Hindlimb muscle (tissue), 1 donor: ENCODE measurements at places on chromosomes 4 and X. TPM values are rescaled to one million over a fixed set of nuclear protein-coding genes. Genes with fewer than 3 reads are reported as not detected.
A peak's percentile ranks its signal among the peaks of the same experiment; 100 is the strongest.

The CCDC160 gene
- 0.35 TPM for polyA plus RNA-seq

The SCFD2 gene
- 10.3 TPM for polyA plus RNA-seq

The CD40LG gene
- not detected for polyA plus RNA-seq

The TRMT10A gene
- polyA plus RNA-seq, result 9.4 TPM

GRCh38 chr4:166091912-166092510 lies 219.0 kb downstream of the TLL1 start:
- DNase-seq, result peak; percentile 28

DNA sequence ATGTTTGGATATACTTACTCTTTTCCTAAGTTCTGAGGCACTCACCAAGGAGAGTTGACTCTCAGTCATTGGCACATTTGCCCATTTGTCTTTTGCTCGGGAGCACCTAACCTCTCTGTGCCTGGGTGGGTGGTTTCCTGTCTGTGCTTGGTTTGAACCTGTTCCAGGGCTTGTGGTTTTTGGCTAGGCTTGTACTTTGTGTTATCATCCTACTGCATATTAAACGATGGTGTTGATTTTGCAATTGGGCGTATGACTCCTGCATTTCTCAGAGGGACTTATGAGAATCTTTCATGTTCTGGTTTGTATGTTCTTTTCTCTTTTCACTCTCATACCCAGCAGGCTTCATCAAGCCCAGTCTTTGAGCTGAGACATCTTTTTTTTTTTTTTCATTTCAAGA lies 161.7 kb downstream of the BTC start:
- DNase-seq, result no peak

- DNase-seq, result no peak
Measured at GRCh38 chr4:4752576-4753401, 106.7 kb upstream of the MSX1 start.

DNA sequence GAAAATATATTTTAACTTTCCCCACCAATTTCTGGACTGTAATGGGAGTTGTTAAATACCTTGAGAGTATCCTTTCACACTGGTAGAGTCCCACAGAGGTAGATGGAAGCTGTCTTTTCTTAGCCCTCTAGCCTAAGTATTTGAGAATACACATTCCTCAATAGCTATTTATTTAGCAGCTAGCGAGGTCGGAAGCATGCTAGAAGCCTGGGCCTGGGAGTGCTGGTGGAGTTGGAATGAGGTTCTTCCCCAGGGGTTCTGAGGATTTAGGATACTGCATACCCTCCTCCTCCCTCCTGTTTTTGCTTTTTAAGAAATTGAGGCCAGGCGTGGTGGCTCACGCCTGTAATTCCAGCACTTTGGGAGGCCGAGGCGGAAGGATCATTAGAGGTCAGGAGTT lies 999 bp upstream of the KLHL15 start:
- DNase-seq, result no peak

GRCh38 chrX:105323928-105324327 lies 103.4 kb upstream of the TEX13A start:
- no peak for DNase-seq

DNA sequence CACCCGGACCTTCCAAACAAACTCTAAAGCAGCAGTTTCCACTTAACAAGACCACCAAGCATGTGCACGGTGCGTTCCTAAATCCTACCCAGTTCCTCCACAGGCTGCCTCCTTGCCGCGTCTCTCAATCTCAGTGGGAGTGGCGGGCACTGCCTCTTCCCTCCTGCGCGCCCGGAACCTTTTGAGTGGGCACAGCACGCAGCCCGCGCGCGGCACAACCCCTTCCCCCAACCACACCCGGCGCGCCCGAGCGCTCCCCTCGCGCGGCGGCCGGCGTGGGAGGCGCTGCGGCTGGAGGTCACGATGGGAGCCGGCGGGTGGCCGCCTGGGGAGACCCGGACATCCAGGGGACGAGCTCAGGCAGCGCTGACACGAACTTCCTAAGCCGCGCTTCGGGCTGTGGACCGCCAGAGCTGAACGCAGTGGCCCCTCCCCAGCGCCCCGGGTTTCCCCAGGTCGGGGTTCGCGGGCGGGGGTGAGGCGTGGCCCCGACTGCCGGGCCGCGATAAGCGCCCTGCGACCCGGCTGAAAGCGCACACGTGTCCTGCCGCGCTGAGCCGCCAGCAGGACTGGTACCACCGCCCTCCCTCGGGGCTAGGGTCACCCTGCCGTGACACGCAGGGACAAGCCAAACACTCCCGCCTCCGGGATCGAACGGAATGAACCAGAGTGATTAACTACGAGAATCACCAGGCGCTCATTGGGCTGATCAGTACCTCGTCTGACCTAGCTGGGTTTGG lies at the start of gene ABCG2:
ABCG2 (minus strand) TSS at position 151 of the 740 bp plus-strand sequence. CDS start 18,644 bp downstream, outside the sequence.
- DNase-seq, result peak; percentile 22

DNA sequence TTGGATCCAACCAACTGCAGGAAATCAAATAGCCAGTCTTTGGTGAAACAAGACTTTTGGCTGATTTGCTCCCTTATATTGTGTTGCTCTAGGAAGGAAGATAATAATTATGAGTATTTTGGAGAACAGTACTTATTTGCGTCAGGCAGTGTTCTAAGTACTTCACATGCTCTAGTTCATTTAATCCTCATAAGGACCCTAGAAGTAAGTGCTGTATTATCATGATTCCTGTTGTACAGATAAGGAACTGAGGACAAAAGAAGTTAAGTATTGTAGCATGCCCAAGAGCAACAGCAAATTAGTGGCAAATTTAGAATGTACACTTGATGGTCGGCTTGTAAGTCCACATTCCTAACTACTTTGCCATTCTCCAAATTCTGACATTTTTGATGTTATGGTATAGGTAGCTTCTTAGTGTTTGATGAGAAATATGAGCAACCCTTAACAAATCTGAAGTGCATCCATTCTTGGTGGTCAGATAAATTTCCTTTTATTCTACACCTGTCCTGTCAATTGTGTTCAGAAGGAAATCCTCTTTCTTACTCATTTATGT lies 72.0 kb downstream of the SPRY1 start:
- DNase-seq, result no peak

DNA sequence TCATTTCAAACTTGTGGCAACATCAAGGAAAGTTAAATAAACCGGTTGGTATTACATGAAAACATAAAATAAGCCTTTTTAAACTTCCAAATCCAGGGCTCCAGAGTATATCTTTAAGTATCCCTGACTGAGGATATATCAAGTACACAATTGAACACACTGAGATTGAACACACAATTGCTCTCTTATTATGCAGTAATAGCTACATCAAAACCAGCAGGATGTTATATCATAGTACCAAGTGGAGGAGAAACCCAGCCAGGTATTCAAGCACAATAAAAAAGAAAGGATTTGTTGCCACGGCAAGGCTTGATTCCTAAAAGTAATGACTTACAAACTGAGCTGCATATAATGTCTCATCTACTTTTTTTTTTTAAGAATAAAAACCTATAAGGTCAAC lies 605.8 kb downstream of the SPOCK3 start:
- DNase-seq, result no peak

- no peak for DNase-seq
Measured at GRCh38 chr4:101953949-101954348, 163.4 kb downstream of the BANK1 start.
